Hepatocyte (in vitro differentiated cells): ENCODE measurements at places on chromosomes 5 and 9. TPM values are rescaled to one million over a fixed set of nuclear protein-coding genes. Genes with fewer than 3 reads are reported as not detected.

- no peaks in the 10 kb centered on the region for H3K4me1 ChIP-seq
- H3K27ac ChIP-seq: no peak overlapping the region
- H3K27me3 ChIP-seq: no peaks in the 10 kb centered on the region
- no peaks in the 10 kb centered on the region for H3K36me3 ChIP-seq
- DNase-seq: no peak
- H3K4me3 ChIP-seq: no peak overlapping the region
These were observed 425.7 kb downstream of the PIK3R1 start for GRCh38 chr5:68641211-68641610.

GRCh38 chr5:28523888-28524635, 1485.7 kb upstream of the CDH9 start:
- no peaks in the 10 kb centered on the region for H3K27me3 ChIP-seq
- H3K4me1 ChIP-seq: no peaks in the 10 kb centered on the region
- no peaks in the 10 kb centered on the region for H3K36me3 ChIP-seq
- no peak overlapping the region for H3K4me3 ChIP-seq
- DNase-seq: no peak

Gene FGD3
- total RNA-seq: 5.8 and 6.3 TPM in 2 replicates

DNA sequence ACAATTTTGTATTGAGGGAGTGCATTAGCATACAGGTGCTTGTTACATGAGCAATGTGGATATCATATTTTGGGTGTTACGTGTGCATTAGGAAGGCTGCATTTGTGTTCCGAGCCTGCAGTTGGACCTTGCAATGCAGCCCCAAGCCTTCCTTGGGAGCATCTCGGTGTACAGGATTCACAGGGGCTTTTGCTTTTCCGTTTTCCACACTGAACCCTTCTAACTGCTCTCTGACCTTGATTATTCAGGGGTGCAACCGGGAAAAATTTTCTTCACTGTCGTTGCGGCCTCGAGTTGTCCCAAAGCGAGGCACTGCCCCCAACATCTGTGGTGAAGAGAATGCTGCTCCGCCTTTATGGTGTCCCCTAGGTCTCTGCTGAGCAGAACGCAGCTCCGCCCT, 80.1 kb upstream of the PLEKHG4B start:
- no peaks in the 10 kb centered on the region for H3K4me1 ChIP-seq
- no peak overlapping the region for H3K4me3 ChIP-seq
- H3K27ac ChIP-seq: no peak overlapping the region
- H3K27me3 ChIP-seq: no peaks in the 10 kb centered on the region
- no peak for DNase-seq

Gene PGM5
- total RNA-seq: 35.2 and 38.8 TPM in 2 replicates

DNA sequence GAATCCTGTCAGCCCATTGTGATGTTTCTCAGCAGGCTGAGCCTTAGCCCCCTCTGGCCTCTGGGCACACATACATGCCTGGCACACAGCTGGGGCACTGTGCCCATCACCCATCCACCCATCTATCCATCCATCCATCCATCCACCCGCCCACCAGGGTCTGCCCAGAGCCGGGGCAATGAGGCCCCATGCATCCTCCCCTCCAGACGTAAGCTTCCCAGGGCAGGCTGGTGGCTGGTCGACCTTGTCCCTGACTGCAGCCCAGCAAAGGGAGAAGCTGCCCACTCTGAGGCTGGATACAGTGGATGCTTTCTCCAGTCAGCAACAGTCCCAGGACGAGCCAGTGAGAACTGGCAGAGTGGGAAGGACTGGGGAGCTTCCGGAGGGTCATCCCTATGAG, 21.1 kb upstream of the SLC25A51 start:
- H3K36me3 ChIP-seq: no peaks in the 10 kb centered on the region
- H3K4me1 ChIP-seq: peaks cover 2% of the 10 kb centered on the region
- DNase-seq: no peak

GRCh38 chr9:99253134-99253533, 31.1 kb downstream of the SEC61B start:
- no peak overlapping the region for H3K27ac ChIP-seq
- H3K4me1 ChIP-seq: no peaks in the 10 kb centered on the region
- H3K4me3 ChIP-seq: no peak overlapping the region

DNA sequence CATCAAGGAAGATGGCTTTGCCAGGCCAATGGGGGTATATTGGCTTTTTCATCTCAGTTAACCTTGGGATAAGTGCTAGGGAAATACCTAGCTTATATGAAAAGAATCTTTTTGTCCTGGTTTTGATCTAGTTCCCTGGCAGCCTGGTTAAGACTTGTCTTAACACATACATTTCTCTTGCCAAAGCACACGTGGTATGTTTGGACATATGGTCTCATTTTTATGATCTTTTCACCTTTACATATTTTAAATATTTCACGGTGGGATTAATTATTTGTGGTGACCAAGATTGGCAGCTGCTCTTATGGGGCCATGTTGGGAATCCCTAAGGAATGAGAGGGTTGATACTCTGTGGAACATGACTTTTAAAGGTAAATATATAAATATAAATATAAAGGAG, 312.5 kb downstream of the NPR3 start:
- no peak overlapping the region for H3K4me3 ChIP-seq
- no peak for DNase-seq
- no peaks in the 10 kb centered on the region for H3K27me3 ChIP-seq

DNA sequence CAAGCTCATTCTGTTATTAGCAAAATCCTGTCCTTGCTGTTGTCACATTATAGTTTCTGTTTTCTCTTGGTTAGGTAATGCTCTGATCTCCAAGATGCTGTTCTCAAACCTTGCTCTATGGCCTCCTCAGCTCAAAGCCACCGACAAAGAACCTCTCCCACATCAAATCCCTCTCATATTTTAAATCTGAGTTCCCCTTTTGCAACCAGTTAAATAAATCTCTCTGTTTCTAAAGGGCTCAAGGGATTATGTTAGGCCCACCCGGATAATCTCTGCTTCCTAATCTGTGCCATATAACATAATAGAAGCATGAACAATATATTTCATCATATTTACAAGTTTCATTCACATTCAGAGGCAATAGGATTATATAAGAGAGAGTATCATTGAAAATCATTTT, 286.0 kb downstream of the CYLC2 start:
- H3K27me3 ChIP-seq: no peaks in the 10 kb centered on the region
- DNase-seq: no peak
- no peak overlapping the region for H3K4me3 ChIP-seq
- H3K27ac ChIP-seq: no peak overlapping the region
- no peaks in the 10 kb centered on the region for H3K36me3 ChIP-seq

GRCh38 chr9:127880143-127880542, 2.7 kb upstream of the AK1 start:
- no peak for DNase-seq
- no peaks in the 10 kb centered on the region for H3K36me3 ChIP-seq

Gene C1QTNF2
- 1.1 and 3.0 TPM in 2 replicates for total RNA-seq

DNA sequence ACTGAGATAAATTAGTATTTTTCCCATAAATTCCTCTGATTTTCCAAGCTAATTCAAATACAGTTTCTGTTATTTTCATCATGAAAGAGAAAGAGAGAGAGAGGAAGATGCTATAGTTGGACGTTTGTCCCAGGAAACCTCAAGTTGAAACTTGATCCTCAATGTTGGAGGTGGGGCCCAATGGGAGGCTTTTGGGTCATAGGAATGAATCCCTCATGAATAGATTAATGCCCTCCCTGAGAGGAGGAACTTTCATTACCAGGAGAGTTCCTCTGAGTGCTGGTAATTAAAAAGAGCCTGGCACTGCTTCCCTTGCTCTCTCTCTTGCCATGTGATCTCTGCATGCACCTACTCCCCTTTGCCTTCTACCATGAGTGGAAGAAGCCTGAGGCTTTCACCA, 189.9 kb upstream of the SMC2 start:
- no peak overlapping the region for H3K27ac ChIP-seq
- no peaks in the 10 kb centered on the region for H3K4me1 ChIP-seq
- H3K4me3 ChIP-seq: no peak overlapping the region
- DNase-seq: no peak
- H3K27me3 ChIP-seq: no peaks in the 10 kb centered on the region

DNA sequence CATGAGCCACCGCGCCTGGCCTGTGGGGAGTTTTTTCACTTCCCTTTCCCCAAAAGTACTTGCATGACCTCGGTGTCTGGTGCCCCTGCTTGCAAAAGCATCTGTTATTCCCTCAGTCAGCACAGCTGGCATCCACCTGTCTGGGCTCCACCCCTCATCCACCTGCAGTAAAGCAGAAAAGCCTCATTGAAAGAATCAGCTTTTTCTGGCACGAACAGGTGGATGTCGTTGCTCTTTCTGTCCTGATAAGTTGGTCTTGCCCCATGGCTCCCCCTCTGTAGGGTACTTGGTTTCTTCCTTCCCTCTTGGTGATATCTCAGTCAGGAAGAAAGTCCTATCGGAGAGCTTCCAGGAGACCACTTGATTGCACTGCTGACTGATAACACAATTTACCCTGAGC, 37.4 kb downstream of the WWC1 start:
- no peak overlapping the region for H3K4me3 ChIP-seq
- peak overlapping the region; percentile 78 for H3K27ac ChIP-seq
- H3K4me1 ChIP-seq: peaks cover 32% of the 10 kb centered on the region
- peak; percentile 75 for DNase-seq
- H3K27me3 ChIP-seq: no peaks in the 10 kb centered on the region
- H3K36me3 ChIP-seq: no peaks in the 10 kb centered on the region

DNA sequence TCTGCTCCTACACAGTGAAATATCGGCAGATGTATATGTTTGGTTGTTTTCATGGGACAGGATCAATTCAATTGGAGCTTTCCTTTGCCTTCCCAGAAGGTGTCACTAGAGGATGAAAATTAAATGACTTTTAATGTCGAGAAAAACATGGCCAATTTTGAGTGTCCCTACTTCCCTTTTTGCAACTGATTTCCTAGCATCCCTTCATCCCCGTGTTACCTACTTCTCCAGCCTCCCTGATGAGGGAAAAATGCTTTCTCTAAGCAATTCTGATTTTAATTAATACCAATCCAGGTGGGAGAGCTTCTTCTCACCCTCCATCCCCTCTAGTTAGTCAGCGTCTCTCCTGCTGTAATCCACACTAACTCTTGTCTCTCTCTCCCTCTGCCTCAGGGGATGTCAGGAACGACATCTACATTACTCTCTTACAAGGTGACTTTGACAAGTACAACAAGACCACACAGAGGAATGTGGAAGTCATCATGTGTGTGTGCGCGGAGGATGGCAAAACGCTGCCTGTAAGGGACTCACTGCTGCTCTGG, 64.9 kb downstream of the DOCK2 start:
- peaks cover 7% of the 10 kb centered on the region for H3K4me1 ChIP-seq
- no peak overlapping the region for H3K27ac ChIP-seq
- H3K4me3 ChIP-seq: no peak overlapping the region
- peak; percentile 34 for DNase-seq
- no peaks in the 10 kb centered on the region for H3K27me3 ChIP-seq

Gene TMEM252
- 0.16 TPM in 1 of 2 replicates, not detected in the other for total RNA-seq

GRCh38 chr5:135993335-135993879, 35.4 kb upstream of the TGFBI start:
- no peaks in the 10 kb centered on the region for H3K36me3 ChIP-seq
- DNase-seq: no peak
- peaks cover 17% of the 10 kb centered on the region for H3K4me1 ChIP-seq
- H3K4me3 ChIP-seq: no peak overlapping the region
- peak overlapping the region; percentile 79 for H3K27ac ChIP-seq
- H3K27me3 ChIP-seq: no peaks in the 10 kb centered on the region

DNA sequence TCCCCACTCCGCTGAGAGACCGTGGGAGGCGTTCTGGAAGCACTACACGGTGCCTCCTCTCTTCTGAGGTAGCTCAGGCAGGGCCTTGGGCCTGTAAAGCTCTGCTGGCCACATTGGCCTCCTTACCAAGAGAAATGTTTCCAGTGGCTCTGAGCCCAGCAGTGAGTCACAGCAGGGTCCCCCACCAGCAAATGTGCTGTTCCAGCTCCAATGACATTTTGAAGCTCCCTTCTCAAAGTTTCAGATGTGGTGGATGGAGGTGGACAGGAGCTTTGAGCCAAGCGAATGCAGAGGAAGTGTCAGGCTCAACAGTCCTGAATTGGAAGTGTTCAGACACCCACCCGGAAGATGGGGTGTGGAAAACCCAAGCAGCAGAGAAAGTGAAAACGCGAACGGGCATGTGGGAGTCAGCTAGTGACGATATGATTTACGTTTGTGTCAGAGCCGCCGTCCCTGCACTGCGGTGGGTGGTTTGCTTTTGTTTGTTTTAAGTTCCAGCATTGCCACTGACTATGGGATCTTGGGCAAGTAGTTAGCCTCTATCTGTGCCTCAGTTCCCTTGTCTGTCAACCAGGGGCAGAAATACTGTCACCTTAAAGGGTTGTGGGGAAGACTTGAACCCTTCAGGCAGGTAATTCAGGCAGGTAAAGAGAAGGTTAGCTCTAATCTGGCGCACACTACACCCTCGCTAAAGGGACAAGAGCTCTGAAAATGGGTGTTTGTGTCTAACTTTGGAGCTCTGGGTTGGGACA, 38.2 kb downstream of the C5orf15 start:
- H3K4me3 ChIP-seq: no peak overlapping the region
- no peaks in the 10 kb centered on the region for H3K27me3 ChIP-seq
- H3K4me1 ChIP-seq: peaks cover 14% of the 10 kb centered on the region
- DNase-seq: no peak
- no peak overlapping the region for H3K27ac ChIP-seq
- H3K36me3 ChIP-seq: no peaks in the 10 kb centered on the region

Gene FOXD4L5
- 0.04 TPM in 1 of 2 replicates, not detected in the other for total RNA-seq

Gene ZNF354C
- 7.7 and 9.4 TPM in 2 replicates for total RNA-seq

GRCh38 chr9:3804103-3804502, 278.3 kb upstream of the RFX3 start:
- H3K4me3 ChIP-seq: no peak overlapping the region
- no peaks in the 10 kb centered on the region for H3K36me3 ChIP-seq
- no peaks in the 10 kb centered on the region for H3K27me3 ChIP-seq
- H3K4me1 ChIP-seq: no peaks in the 10 kb centered on the region
- no peak for DNase-seq

Gene CNTNAP3
- total RNA-seq: 0.44 and 1.00 TPM in 2 replicates

- no peaks in the 10 kb centered on the region for H3K27me3 ChIP-seq
- H3K4me1 ChIP-seq: no peaks in the 10 kb centered on the region
- H3K27ac ChIP-seq: peak overlapping the region; percentile 11
- H3K4me3 ChIP-seq: no peak overlapping the region
- no peak for DNase-seq
These were observed 589.2 kb downstream of the PRR16 start for GRCh38 chr5:121053055-121053985.

Gene SLC4A9
- total RNA-seq: 0.07 TPM in 1 of 2 replicates, not detected in the other

DNA sequence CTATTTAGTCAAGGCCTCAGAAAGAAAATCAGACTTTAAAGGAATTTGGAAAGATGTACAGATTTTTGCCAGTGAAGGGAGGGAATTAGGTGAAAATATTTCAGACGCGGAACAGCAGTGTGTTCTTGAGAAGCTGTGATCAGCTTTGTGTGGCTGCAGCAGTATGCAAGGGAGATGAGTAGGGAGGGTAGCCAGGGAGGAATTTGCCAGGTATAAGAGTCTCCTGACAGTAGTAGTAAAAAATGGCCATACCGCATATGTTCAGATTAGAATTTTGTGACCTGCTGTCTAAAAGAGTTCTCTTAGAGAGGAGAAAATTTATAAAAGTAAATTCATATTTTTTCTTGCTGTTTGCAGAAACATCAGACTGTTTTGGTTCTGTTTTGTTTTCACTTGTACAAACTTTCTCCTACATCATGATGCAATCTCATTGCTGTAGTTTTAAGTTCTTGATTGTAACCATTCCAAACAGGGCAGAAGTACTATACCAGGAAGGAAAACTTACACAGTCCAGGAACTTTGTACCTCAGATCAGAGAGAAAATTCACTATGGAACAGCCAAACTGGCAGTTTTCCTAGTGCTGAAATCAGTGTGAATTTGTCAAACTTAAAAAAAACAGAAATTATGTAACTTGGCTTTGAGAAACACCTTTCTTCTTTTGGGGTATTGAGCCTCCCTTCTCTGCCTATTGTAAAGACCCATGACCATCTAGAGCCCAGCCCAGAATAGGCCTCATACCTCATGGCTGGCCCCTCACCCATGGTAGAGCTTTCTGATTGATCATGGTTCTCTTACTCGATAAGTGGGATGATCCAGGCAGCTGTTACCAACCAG, 78.4 kb upstream of the NR3C1 start:
- H3K4me3 ChIP-seq: no peak overlapping the region
- no peaks in the 10 kb centered on the region for H3K4me1 ChIP-seq
- H3K27ac ChIP-seq: no peak overlapping the region
- H3K27me3 ChIP-seq: no peaks in the 10 kb centered on the region
- DNase-seq: no peak
- H3K36me3 ChIP-seq: no peaks in the 10 kb centered on the region
